Renal cortex interstitium (tissue), 15 donors: ENCODE measurements at places on chromosomes 16 and 17. TPM values are rescaled to one million over a fixed set of nuclear protein-coding genes. Genes with fewer than 3 reads are reported as not detected.
A peak's percentile ranks its signal among the peaks of the same experiment; 100 is the strongest.

PDK2 gene
- 103 TPM for polyA plus RNA-seq

USP43 gene
- polyA plus RNA-seq = 7.1 TPM

TMEM235 gene
- polyA plus RNA-seq = not detected

OR3A3 gene
- polyA plus RNA-seq = 0.06 TPM

DNA sequence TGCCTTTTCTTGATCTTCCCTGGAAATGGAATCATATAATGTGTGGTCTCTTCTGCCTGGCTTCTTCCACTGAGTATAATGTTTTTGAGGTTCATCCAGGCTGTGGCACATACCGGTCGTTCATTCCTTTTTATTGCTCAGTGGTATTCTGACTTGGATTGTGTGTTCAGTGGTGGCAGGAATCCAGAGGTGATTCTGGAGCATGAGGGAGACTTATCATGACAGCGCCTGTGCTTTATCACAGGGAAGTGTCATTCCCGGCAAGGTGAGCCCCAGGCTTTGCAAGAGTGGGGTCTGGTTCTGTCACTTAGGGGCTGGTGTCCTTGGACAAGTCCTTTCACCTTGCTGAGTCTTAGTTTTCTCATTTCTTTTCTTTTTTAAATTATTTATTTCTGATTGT lies 53.0 kb downstream of the IRX3 start:
- no peak for DNase-seq

DNA sequence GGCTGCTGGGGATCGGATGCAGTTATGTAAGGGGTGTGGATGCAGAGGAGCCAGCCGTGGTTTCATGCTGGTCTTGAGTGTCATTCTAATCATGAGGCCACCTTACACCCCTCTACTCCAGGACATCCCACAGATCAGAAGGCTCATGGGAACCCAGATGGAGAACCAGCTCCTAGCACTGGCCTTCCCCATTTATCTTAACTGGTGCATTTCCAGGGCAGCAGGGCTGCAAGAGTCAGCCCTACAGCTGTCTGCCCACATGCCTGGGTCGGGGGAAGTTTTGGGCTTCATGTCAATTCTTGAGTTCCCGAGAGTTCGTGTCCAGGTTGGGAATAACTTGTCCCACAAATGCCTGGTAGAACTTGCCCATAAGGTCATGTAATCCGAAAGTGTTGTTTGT lies 29.1 kb downstream of the RPTOR start:
- DNase-seq = no peak

DNA sequence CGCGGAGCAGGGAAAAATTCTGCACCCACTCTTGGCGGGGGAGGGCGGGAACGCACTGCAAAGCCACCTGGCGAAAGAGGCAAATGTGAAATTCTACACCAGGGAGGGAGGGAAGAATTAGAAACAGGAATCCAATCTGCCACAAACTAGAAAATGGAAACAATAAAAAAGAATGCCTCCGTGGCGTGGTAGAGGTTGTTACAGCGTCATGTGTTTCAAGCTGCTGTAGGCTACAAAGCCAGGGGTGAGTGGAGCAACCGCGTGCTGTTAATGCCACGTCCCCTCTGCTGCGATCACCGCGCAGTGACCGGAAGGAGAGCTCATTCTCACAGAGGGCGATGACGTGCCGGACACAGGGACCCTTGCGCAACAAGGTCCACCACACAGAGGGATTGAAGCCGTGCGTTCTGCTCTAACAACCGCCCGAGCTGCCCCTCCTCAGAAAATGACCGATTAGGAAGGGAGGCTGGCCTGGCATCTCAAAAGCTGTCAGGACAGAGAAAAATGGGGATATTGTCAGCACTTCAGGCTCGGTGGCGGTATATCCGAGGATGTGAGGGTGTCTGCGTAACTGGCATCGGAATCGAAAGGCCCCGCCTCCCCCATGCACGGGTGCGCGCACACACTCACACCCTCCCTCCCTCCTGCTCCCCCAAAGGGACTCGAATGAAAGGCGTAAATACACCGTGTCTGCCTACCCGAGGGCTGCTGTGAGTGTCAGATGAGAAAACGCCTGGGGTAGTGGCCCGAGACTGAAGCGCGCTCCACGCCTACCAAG lies 70.8 kb upstream of the TNRC6C start:
- peak; percentile 66 for DNase-seq

GRCh38 chr16:12009922-12010321 lies 33.4 kb downstream of the SNX29 start:
- DNase-seq = no peak

GRCh38 chr16:87298857-87299465 lies 18.2 kb downstream of the C16orf95 start:
- DNase-seq = no peak

DNA sequence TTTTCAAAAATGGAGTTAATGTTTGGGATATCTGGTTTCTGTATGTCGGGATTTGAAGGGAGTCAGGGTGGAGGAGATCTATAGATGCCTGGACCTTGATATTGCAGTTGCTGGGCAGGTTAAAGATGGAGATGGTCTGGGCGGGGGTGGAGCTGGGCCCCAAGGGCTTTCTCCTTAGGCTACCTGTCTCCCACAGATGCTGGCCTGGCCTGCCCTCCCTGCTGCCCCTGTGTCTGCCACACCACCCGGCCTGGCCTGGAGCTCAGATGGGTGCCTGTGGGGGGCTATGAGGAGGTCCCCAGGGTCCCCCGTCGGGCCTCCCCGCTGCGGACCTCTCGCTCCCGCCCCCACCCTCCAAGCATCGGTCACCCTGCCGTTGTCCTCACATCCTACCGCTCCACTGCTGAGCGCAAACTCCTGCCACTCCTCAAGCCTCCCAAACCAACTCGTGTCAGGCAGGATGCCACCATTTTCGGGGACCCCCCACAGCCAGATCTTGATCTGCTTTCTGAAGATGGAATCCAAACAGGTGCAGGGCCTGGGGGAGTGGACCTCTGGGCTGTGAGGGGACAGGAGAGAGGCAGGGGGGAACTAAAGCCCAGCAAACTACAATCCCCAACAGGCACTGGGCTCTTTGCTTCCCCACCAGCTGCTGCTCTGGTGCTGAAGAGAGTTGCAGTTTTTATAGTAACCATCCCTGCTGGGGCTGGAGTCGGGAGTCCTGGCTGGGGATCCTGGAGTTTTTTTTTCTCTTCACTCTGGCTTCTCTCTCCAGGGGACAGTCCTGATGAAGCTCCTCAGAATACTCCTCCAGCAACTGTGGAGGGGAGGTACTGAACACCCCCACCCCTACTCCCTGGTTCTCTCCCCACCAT lies 2.9 kb downstream of the ARHGEF15 start:
- no peak for DNase-seq
